ENCODE measurements at places on chromosomes 6 and 20.

GRCh38 chr6:170289180-170289931, 1.5 kb downstream of the DLL1 start:
- DNase-seq = no peak

- peak; percentile 76 for DNase-seq
Measured at GRCh38 chr6:3228046-3228671, 706 bp upstream of the TUBB2B start.

DNA sequence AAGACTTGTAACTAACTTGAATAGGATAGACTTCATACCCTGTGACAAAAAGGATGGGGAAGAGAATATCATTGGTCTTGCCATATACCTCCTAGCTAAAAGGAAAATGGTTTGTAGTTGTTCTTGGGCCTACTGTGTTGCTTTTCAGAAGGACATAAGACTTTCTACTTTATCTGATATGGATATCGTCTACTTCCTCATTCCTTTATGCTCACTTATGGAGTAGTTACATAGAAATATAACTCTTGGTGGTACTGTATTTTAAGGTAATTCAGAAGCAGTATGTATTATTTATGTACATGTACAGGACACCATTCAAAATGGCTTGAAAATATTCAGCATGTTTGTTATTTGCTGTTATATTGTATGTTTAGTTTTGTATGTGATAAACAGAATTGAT, 8.0 kb downstream of the FAM217B start:
- no peak for DNase-seq

DNA sequence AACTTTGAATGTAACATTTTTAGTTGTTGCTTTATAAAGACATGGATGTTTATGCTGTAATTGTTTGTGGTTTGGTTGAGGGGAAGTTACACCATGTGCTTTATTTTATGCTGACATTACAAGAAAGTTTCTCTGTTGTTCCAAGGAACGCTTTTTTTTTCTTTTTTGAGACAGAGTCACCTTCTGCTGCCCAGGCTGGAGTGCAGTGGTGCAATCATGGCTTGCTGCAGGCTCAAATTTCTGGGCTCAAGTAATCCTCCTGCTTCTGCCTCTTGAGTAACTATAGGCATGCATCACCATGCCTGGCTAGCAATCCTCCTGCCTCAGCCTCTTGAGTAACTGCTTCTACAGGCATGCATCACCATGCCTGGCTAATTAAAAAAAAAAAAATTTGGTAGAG, 21.0 kb upstream of the IFNGR1 start:
- no peak for DNase-seq

DNA sequence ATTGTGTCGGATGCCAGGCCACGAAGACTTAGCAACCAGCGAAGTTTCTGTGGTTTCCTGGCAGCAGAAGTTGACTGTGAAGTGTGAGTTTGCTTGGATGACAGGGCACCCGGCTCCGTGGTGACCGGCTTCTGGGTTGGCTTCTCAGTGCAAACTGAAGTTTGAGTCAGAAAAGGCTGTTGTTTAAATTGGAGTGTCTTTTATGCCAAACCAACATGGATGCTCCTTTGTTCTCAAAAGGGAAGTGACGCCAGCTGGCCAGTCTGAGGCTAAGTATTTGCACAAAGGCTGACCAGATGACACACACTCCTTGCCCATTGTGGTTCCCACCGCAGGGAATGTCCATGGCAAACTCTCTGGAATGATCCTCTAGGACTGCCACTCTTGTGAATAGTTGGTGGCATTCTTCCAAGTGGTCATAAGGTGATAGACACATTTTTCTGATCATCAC, 164.8 kb upstream of the QKI start:
- DNase-seq = no peak

GRCh38 chr6:170130201-170130621, 160.7 kb downstream of the DLL1 start:
- DNase-seq = no peak

DNA sequence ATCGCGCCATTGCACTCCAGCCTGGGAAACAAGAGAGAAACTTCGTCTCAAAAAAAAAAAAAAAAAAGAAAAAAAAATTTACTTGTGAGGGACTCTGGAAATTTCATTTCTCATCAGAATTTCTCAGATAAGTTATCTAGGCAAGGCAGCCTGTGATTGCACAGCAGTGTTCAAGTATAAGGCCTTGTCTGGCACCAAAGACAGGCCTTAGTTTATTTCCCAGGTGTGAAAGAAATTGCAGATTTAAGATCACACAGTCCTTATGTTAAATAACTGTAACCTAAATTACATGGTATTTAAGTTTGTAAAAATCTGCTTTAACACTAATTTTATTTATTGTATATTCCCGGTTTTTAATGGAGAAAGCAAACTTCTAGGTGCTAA, 34.8 kb downstream of the HFE start:
- DNase-seq = no peak

DNA sequence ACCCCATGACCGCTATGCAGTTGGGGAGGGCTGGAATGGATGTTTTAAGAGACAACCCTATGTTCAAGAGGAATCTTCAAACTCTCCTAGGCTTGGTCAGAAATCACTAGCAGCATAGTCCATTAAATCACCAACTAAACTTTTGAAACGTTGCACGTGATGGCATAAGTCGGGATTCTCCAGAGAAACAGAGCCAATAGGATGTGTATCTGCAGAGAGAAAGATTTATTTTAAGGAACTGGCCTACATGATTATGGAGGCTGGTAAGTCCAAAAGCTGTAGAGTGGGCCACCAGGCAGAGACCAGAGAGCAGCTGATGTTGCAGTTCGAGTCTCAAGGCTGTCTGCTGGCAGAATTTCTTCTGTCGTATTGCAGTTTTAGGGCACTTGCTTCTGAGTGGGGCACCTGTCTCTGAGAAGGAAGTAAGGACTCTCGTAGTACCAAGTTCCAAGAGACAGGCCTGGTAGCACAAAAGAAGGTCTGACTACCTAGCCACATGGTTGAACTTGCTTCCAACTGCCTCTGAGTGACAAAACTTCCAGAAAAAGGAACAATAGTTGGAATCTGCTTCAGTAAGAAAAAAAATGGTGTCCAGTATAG, 11.9 kb upstream of the IFNGR1 start:
- DNase-seq = no peak

GRCh38 chr20:38238829-38239228, 21.7 kb downstream of the KIAA1755 start:
- no peak for DNase-seq

- DNase-seq = no peak
Measured at GRCh38 chr20:63416631-63417030, 55.5 kb upstream of the CHRNA4 start.

DNA sequence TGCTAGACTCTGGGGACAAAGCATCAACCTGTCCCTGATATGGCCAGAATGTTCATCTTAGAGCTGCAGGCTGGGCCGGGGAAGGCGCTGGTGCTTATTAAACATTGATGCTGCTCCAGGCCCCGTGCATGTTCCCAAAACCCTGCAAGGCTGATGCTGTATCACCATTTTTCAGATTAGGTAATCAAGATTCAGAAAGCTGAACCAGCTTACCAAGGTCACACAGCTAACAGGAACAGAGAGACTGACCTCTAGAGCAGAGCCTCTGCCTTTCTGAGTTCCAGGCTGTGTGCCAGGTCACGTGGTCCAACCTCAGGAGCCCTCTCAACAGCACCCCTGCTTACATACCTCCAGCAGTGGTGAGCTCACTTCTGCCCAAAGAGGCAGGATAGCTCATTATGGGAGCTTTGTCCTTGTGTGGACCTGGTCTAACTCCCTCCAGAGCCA, 16.1 kb upstream of the VSTM2L start:
- no peak for DNase-seq

- DNase-seq = no peak
Measured at GRCh38 chr6:155384321-155384952, 70.2 kb upstream of the TFB1M start.

- no peak for DNase-seq
Measured at GRCh38 chr6:7559651-7560385, 18.3 kb downstream of the DSP start.

GRCh38 chr6:158714706-158715105, 64.9 kb downstream of the SYTL3 start:
- DNase-seq = no peak

- DNase-seq = peak; percentile 64
Measured at GRCh38 chr20:63178446-63178820, 37.5 kb downstream of the YTHDF1 start.

GRCh38 chr6:64691064-64691463, 1016.0 kb downstream of the EYS start:
- no peak for DNase-seq

DNA sequence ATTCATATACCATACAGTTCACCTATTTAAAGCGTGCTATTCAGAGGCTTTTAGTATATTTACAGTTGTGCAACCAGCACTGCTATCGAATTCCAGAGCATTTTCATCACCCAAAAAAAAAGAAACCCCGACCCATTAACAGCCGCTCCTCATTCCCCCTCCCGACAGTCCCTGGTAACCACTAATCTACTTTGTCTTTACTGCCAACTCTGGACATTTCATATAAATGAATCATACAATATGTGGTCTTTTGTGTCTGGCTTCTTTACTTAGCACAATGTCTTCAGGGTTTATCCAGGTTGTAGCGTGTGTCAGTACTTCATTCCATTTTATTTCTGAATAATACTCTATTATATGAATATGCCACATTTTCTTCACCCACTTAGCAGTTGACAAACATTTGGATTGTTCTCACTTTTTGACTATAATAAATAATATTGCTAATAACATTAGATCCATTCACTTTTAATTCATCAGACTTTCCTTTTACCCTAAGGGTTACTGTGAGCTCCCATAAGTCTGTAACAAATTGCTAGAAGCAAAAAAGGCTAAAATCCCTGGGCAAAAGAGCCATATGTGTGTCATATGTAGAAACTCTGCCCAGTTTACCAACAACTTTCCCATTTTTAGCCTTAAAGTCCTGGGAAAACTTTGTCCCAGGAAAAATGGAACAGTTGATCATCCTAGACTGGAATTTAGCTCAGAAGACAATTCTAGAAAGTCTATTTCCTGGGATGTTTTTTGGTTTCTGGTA, 23.2 kb upstream of the ROS1 start:
- no peak for DNase-seq

DNA sequence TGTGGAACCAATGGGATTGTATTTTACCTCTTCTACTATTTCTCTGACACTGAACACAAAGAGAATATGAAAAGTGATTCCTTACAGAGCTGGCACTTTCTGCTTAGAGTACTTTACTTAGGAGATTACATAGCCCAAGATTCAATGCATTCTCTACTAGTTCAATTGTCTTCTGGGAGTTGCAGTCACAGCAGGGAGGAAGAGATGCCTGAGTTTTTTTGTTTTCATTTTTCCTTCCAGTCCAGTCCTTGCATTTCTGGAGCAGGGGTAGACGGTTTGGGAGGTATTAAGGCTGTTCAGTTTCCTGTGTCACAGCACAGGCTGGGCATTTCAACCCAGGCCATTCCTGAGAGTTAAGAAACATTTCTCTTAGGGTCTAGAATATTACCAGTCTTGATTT, 42.0 kb upstream of the SLC2A12 start:
- DNase-seq = no peak

GRCh38 chr6:165663377-165663735, 315 bp upstream of the PDE10A start:
- DNase-seq = peak; percentile 19

GRCh38 chr6:136347847-136348246, 58.2 kb upstream of the BCLAF1 start:
- DNase-seq = no peak

DNA sequence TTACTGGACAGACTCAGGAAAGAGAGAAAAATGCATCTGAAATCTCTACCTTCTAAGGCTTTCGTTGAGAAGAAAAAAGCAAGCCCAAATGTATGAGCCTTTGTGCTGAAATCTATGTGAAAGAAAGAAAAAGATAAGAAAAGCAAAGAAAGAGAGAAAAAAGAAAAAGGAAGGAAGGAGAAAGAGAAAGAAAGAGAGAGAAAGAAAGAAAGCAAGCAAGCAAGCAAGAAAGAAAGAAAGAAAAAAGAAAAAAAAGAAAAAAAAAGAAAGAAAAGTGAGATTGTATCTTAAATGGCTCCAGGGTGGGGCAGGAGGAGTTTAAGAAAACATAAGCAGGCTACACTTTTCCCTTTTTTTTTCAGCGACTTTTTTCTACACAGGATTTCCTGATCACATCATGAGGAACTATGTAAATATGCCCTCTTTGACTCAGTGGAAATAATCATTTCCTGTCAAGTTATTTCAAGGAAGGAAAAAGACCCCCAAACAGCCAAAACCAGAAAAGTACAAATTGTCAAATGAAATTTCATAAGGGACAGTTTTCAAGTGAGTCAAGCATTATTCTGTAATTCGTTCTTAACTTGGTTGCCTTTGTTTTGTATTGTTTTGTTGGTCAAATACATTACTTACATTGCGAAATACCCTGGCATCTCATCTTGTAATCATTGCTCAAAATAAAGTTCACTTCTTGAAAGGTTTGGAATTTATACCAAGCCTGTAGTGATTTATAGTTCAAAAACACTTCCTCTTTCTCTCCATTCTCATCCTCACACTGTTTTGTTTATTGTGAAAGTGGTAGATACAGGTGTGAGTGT, 79.5 kb upstream of the RNF217 start:
- DNase-seq = no peak

DNA sequence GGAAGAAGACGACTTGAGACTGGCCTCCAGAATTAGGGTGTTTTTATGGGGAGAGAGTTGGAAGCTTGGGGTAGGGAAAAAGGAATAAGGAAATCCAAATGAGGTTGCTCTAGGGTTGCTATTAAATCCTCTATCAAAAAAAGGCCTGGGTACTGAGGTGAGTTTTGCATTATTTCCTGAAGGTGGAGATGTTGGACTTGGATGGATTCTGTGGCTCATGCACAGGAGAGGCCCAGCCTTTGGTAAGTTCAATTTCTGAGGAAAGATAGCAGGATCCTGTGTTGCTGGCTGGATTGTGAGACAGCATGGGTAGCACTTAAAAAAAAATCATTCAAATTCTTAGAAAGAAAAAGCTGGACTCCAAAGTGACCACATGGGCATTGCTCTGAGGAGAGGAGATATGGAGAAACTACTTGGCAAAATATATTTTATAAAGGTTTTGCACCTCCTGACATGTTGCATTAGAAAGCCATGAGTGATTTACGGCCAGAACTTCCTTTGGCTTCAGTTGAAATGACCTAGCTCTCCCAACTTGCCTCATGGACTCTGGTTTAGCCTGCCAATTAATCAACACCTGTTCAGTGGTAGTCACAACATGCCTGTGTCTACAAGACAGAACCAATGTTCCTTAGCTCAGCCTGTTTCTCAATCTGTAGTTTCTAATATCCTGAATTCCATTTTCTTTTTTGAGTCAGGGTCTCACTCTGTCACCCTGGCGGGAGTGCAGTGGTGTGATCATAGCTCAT, 152.1 kb upstream of the RALGAPA2 start:
- DNase-seq = no peak

- DNase-seq = no peak
Measured at GRCh38 chr6:53175027-53175426, 26.4 kb upstream of the GCM1 start.

DNA sequence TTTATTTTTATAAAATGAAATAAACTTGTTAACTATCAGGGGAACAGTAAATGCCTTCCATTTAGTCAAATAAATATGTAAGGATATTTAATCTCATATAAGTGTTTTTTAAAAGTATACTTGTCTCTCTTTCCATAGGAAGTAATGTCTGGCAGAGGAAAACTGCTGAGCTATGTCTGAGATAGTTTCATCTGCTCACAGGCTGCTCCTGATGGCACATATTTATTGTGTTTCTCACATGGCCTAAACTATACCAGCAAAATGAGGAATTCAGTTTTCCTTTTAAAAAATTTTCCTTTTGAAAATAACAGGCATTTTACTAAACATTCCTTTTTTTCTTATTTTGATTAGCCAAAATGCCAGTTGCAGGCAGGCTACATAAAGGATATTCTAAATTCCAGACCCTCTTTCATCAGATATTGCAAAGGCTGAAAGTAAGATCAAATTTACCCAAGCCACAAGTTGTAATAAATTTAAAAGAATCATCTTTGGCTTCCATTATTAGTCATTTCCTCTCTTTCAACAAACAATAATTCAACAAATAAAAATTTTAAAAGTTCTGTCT, 60.1 kb upstream of the RNF146 start:
- no peak for DNase-seq
